ENCODE measurements at places on chromosomes 3 and 15.

DNA sequence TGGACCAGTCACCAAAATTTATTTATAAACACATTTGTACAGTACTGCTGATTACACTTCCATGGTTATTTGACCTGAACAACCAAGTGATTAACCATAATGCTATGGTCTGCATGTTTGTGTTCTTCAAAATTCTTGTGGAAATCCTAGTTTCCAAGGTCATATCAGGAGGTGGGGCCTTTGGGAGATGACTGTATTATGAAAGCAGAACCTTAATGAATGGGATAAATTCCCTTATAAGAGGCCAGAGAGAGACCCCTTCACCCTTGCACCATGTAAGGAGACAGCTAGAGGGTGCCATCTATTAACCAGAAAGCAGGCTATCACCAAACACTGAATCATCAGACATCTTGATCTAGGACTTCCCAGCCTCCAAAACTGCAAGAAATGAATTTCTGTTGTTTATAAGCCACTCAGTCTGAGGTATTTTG lies 1.9 kb downstream of the SCAPER start:
- DNase-seq: no peak

DNA sequence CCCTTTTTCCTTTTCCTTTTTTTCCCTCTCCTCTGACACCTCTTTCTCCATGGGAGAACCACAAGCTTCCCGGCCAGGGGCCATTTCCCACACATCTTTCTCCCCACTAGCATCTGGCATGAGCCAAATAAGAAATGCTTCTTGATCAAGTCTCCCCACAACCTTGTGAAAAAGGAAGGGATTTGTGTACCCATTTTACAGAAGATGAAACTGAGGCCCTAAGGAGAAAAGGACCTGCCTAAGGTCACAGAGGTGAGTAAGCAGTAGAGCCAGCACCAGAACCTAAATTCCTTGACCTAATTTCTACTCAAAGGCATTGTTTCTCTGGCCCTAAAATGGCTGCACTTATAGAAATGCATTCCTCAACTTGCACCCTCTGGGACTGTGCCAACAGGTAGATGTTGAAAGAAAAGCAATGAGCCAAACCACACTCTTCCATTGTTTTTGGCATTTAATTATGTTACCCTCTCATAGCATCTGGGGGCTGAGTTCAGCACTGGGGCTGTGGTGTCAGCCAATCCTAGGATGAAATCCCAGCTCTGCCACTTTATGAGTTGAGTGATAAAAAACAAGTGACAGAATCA lies 81.7 kb upstream of the TLE3 start:
- DNase-seq: no peak

GRCh38 chr3:57298041-57298440 lies 5.6 kb upstream of the ASB14 start:
- DNase-seq: no peak

DNA sequence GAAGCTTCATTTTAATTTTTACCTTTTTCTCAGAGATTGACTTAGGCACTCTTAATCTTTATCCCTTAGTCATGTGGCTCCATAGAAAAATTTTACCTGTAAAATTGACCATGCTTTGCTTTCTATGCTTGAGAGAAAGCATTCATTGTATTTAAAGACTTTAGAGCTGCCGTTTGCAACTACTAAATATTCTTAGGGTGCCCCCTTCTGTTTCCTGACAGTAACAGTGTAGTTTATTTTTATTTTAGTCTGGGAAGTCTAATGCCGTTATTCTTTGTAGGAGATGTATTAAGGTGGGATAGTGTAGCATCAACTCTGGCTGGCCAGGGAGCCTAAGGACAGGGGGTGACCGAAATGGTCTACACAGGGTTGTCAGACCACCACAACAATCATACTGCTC lies 84.5 kb upstream of the SYNPR start:
- no peak for DNase-seq

DNA sequence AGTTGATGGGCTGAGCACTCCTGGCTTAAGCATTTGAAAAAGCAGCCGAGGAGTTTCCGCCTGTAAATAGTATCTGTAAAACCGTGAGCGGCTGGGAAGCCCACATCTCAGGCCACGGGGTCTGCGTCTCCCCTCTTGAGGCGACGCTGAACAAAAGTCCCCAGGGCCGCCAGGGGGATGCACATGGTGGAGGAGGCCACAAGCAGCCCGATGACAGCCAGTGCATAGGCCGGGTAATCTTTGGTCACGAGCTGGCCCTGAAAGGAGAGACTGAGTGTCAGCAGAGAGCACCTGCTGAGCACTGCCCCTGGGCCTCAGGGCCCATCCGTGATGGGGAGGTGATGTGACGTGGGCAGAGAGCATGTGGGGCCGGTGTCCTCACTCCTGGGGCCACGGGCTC lies 37.5 kb downstream of the SLC6A20 start:
- no peak for DNase-seq

DNA sequence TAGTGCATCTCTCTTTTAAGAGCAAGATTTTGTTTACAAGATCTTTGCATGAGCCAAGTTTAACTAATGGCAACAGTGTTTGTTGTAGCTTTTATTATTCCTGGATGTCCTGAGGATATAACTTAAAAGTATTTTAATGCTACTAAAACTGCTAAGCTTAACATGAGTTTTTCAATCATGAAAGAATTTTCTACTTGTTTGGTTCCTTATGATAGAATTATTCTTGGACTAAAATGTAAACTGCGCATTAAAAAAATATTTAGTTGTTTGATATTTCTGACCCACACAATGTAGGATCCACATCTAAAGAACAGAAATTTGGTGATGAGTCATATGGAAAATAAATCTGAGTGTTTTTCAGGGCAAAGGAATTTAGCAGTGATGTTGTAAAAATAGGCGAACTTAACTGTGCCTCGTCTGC lies 70.8 kb downstream of the RAP2B start:
- no peak for DNase-seq

All from liver (tissue), 10 donors.